ENCODE measurements at places on chromosomes 5 and 9.

- DNase-seq = peak; percentile 70
Observed at GRCh38 chr5:107516452-107517184, 154.1 kb downstream of the EFNA5 start.

- peak; percentile 50 for DNase-seq
Observed at GRCh38 chr9:91047993-91048607, 246.5 kb downstream of the SYK start.

GRCh38 chr5:179612577-179613459 lies 10.7 kb downstream of the HNRNPH1 start:
- no peak for DNase-seq

- no peak for DNase-seq
Observed at GRCh38 chr5:126561908-126562307, 33.1 kb downstream of the ALDH7A1 start.

DNA sequence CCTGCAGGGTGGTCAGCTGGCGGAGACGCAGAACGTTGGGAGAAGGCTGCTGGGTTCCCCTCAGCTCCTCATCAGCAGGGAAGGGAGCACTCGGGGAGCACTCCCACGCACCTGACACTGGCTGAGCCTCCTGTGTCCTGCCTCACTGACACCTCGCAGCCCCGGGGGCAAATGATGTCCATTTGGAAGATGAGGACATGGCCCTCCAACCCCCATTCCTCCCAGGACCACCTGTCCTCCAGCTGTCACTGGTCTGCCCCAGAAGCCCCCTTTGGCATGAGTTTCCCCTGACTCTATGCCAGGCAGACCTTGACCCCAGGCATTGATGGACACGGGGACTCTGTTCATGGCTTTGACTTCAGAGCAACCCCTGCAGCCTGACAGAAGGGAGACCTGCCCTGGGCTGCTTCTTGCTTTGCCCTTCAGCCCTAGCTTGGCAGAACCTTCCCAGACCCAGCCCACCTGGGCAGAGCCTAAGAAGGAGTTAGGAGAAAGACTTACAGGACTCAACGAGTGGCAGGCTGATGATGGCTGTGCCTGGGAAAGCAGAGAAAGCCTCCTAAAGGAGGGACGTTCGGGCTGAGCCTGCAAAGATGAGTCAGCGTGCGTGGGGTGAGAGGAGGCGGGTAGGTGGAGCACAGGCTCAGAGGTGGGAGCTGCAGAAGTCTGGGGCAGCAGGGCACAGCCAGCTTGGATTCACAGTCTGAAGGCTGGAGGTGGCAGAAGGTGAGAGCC lies 90.6 kb downstream of the LMX1B start:
- no peak for DNase-seq
